Right lung (tissue), 10 donors: ENCODE measurements at places on chromosomes 1 and 21. TPM values are rescaled to one million over a fixed set of nuclear protein-coding genes. Genes with fewer than 3 reads are reported as not detected.

DNA sequence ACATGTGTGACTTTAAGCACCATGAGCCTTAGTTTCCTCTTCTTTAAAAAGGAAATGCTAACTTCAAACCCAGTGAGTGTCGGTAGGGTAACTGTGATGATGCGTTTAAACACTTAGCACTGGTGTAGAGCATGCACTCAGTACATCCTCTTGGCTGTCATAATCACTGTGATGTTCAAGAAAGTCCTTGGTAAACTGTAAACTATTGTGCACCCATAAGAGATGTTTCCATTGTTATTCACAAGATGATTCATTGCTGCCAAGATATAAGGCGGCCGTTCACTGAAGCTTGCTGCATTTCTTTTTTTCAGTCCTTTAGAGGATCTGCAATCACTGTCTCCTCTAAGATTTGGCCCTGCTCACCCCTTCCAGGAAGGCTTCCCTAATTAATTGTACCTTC is 61.8 kb upstream of the DAB1 start:
- DNase-seq: no peak

GRCh38 chr1:227782226-227782625 is 33.2 kb upstream of the PRSS38 start:
- no peak for DNase-seq

GRCh38 chr1:23424293-23425192 is at the start of gene TCEA3:
Gene TCEA3, minus strand, starts transcription at chr1:23424748. Its CDS starts 115 bp downstream, at chr1:23424633.
- DNase-seq: no peak

DNA sequence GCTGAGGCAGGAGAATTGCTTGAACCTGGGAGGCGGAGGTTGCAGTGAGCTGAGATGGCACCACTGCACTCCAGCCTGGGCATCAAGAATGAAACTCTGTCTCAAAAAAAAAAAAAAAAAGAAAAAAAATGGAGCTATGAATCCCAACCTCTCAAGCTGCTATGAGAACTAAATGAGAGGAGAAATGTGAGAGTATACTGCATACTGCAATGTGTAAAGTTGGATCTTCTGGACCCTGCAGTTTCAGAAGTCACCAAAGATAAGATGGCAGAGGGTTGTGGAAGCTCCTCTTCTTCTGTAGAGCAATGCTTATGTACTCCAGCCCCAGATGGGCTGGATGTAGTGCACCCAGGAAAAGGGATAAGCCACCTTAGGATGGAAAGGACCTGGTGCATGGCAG is 55.6 kb downstream of the PLXNA2 start:
- no peak for DNase-seq

GRCh38 chr1:52955129-52955970 is 28.3 kb downstream of the SCP2 start:
- peak; percentile 8 for DNase-seq

GRCh38 chr21:34017039-34017961 is 56.1 kb upstream of the MRPS6 start:
- no peak for DNase-seq

- DNase-seq: peak; percentile 32
Observed at GRCh38 chr1:110645821-110646735, 28.7 kb downstream of the KCNA3 start.

DNA sequence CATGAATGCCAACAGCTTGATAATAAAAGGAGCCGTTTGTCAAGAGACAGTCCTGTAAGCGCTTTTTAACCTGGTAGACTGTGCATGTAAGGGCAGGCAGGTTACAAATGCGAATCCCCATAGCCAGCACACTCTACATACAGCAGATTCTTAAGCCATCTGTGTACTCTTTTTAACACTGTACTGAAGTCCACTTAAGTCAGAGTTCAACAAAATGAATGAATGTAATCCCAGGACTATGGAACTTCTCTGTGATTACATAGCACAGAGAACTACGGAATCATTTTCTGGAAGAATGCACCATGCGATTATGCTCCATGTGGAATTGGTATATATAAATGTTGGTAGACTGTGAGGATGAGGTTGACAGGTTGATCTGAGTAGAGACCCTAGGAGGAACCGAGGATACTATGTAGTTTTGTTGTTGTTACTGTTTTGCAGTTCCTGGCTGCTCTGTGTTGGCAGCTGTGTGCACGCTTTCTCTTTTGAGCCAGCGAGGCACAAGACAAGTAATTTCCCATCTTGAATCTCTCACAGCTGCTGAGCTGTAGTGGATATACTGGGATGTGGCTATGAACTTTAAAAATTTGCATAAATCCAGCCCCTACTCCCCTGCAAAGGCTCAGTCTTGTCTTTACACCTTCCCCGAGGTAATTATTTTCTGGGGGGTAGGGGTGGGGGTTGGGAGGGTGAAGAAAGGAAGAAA is 21.9 kb downstream of the LRRC8D start:
- DNase-seq: peak; percentile 39

DNA sequence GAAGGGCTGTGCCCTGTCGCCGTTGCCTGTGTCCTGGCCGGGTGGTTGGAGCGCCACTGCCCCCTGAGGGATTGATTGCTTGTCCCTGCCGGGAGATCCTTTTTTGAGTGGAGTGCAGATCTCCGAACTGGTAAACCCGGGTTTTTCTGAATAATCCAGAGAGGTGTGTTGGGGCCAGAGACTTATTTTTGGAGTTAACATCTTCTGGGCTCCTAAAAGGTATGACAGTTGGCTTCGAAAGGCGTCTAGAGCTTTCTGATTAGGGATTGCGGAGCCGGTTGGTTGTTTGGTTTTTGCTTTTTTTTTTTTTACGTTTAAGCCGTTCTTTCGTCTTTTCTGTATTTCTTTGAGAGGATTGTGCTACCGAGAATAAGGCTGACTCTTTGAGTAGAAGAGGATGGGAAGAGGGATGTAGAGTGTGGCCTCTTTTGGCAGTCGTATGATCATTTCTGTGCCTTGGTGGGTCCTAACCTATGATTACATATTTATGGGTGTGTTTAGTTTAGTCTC is 756 bp downstream of the RLF start:
- DNase-seq: no peak

RAB42 gene
- polyA plus RNA-seq: 7.2 TPM

DEDD gene
- 50.3 TPM for polyA plus RNA-seq

MEAF6 gene
- polyA plus RNA-seq: 92.5 TPM

SERPINC1 gene
- 0.16 TPM for polyA plus RNA-seq

SHISA4 gene
- 18.5 TPM for polyA plus RNA-seq

TNNI3K gene
- 0.70 TPM for polyA plus RNA-seq

CFHR3 gene
- polyA plus RNA-seq: 1.1 TPM

SLFNL1 gene
- 0.81 TPM for polyA plus RNA-seq

PYHIN1 gene
- 0.82 TPM for polyA plus RNA-seq
